ENCODE measurements at places on chromosomes 7 and 10.

- DNase-seq: no peak
Observed at GRCh38 chr10:71262027-71262426, 49.7 kb downstream of the UNC5B start.

GRCh38 chr10:125127110-125127509, 33.3 kb downstream of the CTBP2 start:
- DNase-seq: no peak

DNA sequence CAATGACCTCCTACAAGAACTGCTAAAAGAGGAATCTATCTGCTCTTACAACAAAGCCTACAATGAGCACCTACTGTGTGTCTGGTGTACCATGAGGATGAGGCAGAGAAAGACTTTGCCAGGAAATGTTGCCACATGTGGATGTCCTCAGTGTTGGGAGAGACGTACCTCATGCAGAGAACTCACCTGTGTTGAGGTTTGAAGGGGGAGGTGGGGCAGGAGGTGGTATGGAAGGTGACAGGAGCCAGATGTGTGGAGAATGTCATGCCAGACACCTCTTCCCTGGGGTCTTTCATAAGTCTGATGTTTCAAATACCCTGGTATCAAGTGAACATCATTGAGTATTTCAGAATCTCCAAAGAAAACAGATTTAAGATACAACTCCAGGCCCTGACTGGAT, 220.1 kb upstream of the RNF32 start:
- no peak for DNase-seq

DNA sequence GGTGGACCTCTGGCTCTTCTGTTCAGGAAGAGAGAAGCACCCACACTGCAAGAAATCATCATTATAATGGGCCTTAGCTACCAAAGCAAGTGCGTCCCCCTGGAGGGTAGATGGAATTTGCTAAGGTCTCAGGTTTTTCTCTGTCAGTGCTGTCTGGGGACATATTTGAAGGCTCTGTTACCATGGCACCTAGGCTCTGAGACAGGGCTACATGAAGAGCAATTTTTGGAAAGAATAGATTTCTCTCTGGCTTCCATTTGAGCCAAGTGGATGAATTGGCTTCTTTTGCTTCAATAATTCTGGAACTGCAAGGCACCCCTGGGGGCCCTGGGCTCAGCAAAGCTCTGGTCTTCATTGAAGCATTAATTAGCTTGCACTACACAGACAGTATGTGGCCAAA, 349.1 kb upstream of the GALNT17 start:
- DNase-seq: no peak

DNA sequence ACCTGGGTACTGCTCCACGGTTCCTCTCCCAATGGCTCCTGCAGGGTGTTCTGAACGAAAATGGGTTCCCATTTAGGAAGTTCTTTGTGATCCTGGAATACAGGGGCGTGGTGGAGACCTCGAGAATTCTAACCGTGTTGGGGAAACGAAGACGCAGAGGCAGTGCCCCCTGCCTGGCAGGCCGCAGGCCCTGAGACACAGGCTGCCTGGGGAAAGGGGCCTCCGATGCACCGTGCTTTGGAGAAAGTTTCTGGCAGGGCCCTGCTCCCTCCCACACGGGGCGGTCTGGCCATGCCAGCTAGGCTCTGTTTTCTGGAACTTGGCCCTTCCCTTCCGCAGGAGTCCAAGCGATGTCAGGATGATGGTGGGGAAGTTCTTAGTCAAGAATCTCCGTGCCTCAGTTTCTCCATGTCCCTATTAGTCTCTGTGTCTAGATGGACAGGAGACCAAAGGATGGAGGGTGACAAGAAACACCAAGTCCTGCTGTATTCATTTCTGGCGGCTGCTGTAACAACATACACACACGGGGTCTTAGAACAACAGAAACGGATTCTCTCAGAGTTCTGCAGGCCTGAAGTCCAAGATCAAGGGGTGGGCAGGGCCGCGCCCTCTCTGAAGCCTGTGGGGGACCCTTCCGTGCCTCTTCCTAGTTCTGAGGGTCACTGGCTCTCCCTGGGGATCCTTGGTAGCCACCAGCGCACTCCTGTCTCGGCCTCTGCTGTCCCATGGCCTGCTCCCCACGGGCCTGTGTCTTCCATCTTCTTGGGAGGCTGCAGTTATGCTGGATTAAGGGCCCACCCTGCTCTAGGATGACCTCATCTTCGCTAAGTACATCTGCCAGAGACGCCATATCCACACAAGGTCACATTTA, 27.7 kb downstream of the PRKAG2 start:
- no peak for DNase-seq

DNA sequence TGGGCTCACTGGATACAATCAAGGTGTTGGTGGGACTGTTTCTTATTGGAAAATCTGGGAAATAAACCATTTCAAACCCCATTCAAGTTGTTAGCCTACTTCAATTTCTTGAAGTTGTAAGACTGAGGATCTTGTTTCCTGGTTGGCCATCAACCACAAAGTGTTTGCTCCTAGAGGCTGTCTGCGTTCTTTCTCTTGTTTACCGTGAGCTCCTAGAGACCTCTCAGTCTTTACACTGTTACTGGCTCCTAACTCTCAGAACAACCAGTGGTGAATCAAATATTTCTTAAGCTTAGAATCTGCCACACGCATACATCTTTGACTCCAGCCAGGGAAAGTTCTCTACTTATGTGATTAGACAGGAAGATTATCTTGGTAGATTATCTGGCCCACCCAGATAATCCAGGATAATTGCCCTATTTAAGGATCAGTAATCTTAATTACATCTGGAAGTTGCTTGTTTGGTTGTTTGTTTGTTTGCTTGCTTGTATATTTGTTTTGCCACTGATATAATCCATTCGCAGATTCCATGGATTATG, 798.7 kb downstream of the IPMK start:
- no peak for DNase-seq

GRCh38 chr7:88586219-88586618, 173.3 kb upstream of the ZNF804B start:
- no peak for DNase-seq

DNA sequence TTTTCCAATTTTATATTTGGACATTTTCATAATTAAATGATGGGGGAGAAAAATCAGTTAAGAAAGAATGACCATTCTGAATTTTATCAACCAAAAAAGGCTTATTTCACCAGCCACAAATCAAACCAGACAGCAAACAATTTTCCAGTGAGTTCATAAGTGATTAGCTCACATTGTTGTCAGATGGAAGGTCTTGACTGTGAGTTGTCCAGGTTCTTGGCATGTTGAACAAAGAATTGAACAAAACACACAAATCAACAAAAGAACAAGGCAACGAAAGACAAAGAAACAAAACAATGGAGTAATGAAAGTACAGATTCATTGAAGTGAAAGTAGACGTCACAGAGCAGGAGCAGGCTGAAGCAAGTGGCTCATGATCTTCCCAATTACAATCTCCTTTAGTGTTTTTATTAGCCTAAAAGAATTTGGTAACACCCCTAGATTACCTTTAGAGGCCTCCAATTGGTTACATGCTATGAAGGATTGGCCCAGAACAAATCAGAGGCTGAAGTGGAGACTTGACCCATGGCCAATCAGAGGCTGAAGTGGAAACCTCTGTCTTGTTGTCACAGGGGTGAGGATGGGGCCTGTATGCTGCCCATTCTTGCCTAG, 248.7 kb downstream of the NEBL start:
- DNase-seq: no peak

GRCh38 chr10:9253121-9253520, 1198.6 kb downstream of the GATA3 start:
- no peak for DNase-seq

DNA sequence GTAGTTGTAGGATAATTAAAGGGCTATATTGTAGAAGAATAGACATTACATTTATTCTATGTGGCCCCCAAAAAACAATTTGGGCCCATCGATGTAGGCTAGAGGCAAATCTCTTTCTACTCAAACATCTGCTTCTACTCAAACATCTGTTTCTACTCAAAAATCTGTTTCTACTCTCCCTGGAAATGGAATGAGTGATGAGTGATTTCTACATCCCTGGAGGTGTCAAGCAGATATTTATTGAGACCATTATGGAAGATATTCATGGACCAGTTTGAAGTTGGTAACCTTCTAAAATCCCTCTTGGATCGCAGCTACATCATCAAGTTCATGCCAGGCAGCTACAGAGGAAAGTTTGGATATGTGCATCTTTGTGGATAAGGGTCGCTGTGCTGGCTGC, 5.1 kb upstream of the PLPP4 start:
- no peak for DNase-seq

GRCh38 chr10:53403688-53404087, 631.1 kb upstream of the MBL2 start:
- no peak for DNase-seq

DNA sequence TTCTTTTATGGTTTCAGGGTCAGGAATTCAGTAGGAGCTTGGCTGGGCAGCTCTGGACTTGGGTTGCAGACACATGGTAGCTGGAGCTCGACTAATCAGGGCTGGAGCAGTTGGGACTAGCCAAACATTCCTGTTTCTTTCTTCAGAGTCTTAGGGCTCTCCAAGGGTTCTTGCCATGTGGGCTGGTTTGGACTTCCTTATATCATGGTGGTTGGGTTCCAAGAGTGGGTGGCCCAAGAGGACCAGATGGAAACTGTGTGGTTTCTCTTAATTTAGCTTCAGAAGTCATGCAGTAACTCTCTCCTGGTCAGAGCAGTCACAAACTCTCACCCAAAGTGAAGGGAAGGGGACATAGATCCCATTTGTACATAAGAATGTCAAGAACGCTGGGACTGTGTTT, 270.1 kb upstream of the FZD1 start:
- no peak for DNase-seq

GRCh38 chr10:14184841-14185315, 145.8 kb downstream of the FRMD4A start:
- no peak for DNase-seq

GRCh38 chr10:86085686-86086085, 280.9 kb downstream of the GRID1 start:
- no peak for DNase-seq

DNA sequence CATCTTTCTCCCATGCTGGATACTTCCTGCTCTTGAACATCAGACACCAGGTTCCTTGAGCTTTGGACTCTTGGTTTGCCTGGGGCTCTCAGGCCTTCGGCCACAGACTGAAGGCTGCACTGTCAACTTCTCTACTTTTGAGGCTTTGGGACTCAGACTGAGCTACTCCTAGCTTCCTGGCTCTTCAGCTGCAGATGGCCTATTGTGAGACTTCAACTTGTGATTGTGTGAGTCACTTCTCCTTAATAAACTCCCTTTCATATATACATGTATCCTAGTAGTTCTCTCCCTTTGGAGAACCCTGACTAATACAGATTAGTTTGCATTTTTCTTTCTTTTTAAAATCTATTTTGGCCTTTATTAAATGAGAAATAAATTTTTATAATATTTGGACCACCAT, 276.2 kb upstream of the SEMA3C start:
- DNase-seq: no peak

GRCh38 chr10:58734116-58734515, 221.4 kb downstream of the BICC1 start:
- no peak for DNase-seq

DNA sequence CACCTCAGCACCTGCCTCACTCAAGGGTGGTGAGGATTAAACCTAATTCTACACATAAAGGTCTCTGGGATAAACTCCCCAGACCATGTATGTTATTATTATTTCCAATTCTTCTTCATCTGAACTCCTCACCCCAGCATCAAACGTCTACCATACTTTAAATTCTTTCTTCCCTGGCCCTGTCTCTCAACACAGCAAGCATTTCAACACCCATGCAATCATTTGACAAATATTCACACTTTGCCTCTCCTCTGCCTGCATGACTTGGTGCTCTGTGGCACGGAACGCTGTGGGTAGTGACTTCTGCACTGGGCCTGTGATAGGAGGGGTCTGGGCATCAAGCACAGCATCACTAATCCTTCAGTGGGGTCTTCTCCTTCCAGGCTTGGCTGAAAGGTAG, 490.8 kb downstream of the TNS3 start:
- no peak for DNase-seq

DNA sequence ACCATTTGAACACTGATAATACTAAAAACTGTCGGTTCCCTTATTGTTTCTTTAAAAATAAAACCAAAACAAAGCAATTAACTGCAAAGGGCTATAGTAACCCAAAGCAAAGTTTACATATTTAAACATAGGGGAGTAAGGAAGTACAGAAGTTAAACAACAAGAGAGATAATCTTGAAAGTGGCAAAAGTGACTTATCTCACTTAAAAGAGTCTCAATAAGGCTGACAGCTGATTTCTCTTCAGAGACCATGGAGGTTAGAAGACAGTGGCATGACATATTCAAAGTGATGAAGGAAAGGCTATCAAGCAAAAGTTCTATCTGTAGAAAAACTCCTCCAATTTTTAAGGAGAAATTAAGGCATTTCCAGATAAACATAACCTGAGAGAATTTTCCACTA, 233.5 kb upstream of the HDAC9 start:
- no peak for DNase-seq

GRCh38 chr7:11217848-11218565, 244.3 kb downstream of the PHF14 start:
- DNase-seq: no peak

GRCh38 chr7:543501-544337, 24.1 kb upstream of the PDGFA start:
- DNase-seq: no peak

DNA sequence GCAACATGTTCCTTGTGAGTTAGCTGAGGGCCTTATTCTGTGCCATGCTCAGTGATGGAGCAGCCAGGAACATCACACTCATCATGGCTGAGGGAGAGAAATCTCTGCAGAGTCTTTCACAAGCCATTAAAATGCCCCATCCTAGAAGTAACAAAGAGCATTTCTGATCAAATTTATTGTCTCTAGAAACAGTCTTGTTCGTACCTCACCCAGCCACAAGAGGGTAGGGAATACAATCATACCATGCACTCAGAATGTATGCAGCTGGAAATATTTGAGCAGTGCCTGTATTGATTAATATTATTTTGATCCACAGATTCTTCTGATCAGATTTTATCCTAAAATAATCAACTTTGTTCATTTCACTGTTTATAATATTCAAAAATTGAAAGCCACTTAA, 17.3 kb downstream of the VPS26A start:
- DNase-seq: no peak

- no peak for DNase-seq
Observed at GRCh38 chr7:157898802-157899505, 562.1 kb downstream of the DNAJB6 start.

GRCh38 chr7:7148798-7149481, 33.4 kb upstream of the C1GALT1 start:
- DNase-seq: no peak

DNA sequence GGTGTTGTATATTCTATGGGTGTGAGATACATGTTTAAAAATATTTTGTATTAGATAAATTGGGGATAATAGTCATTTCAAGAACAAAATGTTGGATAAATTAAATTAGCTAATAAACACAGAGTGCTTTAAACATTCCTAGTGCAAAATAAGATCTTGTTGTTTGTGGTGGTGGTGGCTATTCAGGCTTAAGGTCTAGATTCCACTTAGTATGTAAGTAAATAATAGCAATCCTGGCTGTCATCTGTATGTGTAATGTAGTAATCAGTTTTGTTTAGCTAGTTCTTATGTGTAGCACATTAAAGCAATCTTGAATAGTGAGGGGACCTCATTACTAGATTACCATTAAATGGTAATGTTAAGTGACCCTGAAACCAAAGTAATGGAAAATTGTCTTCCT, 48.7 kb downstream of the KAT6B start:
- no peak for DNase-seq

Measured in C1 segment of cervical spinal cord (tissue), 14 donors.